ENCODE measurements at places on chromosomes 6 and 20.

DNA sequence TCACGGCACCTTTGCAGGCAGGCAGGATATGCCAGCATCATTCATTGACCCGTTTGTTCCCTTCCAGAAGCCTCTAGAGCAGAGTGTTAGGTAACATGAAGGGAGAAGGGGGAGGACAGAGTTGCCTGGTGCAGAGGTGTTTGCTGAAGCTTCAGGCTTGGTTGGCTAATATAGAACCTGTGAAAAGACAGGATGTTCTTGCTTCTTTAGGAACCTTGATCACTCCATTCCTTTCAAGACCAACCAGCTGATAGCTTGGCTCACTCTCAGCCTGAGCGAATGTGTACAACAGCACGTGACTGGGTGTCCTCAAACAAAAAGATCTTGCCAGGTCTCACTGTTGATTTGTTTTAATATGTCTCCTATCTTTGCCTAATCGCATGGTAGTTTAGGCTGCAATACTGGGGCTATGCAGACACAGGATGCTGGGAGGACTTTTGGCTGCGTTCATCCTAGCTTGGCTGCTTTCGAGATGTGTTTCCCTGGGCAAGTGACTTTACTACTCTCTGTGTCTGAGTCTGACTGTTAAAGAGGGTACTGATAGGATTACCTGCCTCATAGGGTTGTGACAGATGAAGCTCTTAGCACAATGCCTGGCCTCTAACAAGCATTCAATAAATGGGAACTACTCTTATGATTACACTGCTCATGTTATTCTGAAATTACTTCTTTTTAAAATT, 16.0 kb downstream of the SHLD1 start:
- DNase-seq: no peak

- DNase-seq: no peak
Measured at GRCh38 chr6:43735642-43736199, 34.3 kb upstream of the VEGFA start.

- no peak for DNase-seq
Measured at GRCh38 chr6:13308332-13308731, 20.0 kb downstream of the TBC1D7 start.

- no peak for DNase-seq
Measured at GRCh38 chr6:137876547-137876946, 9.5 kb downstream of the TNFAIP3 start.

GRCh38 chr6:33724102-33725023, 12.9 kb upstream of the UQCC2 start:
- DNase-seq: no peak

DNA sequence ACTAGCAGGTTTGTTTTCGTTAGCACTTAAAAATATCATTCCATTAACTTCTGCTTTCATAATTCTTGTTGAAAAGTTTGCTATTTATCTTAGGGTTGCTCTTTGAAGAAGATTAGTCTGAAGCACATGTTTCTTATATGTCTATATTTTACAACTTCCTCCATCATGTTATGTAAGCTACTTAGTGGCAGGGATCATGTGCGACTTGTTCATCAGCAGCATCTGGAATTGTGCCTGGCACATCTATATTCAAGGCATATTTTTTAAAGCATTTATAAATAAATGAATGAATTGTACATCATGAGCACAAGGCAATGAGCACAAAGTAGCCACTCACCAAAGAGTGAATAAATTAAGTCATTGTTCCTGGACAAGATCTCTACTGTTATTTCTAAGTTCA, 187.2 kb upstream of the COL21A1 start:
- no peak for DNase-seq

DNA sequence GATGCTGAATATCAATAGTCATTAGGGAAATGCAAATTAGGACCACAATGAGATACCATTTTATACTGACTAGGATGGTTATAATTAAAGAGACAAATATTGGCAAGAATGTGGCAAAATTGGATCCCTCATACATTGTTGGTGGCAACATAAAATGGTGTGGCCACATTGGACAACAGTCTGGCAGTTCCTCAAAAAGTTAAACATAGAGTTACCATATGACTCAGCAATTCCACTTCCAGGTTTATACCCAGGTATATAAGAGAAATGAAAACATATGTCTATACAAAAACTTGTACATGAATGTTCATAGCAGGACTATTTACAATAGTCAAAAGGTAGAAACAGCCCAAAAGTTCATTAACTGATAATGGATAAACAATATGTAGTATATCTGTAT, 2.0 kb upstream of the CRIP3 start:
- no peak for DNase-seq

DNA sequence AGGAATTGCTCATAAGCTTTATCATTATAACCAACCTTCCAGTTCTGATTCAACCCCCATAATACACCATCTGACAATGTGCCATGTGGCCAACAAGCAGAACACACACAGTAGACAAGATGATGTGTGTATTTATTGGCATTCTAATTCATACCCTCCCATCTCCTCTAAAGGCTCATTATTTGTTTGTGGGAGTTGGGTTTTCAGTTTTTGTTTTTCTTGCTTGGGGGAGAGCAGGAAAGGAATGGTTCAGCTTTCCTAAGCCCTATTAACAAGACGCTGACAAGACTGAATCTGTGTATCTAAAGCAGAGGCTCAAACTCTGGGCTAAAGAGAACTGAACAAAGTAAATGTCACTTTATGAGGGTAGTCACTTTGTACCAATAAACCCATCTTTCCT, 36.8 kb downstream of the EPB41L2 start:
- no peak for DNase-seq

DNA sequence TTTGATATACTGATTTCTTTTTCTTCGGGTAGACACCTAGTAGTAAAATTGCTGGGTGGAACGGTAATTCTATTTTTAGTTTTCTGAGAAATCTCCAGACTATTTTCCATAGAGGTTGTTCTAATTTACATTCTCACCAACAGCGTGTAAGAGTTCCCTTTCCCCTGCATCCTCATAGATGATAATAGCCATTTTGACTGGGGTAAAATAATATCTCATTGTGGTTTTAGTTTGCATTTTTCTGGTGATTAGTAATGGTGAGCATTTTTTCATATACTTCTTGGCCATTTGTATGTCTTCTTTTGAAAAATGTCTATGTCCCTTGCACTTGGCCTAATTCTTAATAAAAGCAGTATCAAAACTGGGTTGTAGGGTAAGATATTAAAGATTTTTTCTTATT, 148.9 kb upstream of the SIM1 start:
- peak; percentile 33 for DNase-seq

- no peak for DNase-seq
Measured at GRCh38 chr20:47818466-47818865, 33.2 kb upstream of the SULF2 start.

DNA sequence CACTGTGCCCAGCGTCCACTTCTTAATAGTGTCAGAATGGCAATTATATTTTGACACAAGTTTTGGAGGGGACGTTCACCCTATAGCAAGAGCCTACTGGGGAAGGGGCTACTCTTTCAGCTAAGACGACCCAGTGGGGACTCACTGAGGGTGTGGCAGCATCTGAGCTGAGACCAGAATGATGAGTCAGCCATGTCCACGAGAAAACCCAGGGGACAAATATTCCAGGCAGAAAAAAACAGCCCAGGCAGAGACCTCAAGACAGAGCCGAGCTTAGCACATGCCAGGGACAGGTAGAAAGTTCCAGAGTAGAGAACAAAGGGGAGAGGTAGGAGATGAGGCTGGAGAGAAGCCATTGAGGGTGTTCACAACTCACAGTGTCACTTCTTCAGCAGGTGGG, 11.2 kb downstream of the CNBD2 start:
- no peak for DNase-seq

- peak; percentile 73 for DNase-seq
Measured at GRCh38 chr6:137589067-137589848, 95.1 kb upstream of the OLIG3 start.

- DNase-seq: no peak
Measured at GRCh38 chr6:7283676-7284075, 29.3 kb downstream of the SSR1 start.

DNA sequence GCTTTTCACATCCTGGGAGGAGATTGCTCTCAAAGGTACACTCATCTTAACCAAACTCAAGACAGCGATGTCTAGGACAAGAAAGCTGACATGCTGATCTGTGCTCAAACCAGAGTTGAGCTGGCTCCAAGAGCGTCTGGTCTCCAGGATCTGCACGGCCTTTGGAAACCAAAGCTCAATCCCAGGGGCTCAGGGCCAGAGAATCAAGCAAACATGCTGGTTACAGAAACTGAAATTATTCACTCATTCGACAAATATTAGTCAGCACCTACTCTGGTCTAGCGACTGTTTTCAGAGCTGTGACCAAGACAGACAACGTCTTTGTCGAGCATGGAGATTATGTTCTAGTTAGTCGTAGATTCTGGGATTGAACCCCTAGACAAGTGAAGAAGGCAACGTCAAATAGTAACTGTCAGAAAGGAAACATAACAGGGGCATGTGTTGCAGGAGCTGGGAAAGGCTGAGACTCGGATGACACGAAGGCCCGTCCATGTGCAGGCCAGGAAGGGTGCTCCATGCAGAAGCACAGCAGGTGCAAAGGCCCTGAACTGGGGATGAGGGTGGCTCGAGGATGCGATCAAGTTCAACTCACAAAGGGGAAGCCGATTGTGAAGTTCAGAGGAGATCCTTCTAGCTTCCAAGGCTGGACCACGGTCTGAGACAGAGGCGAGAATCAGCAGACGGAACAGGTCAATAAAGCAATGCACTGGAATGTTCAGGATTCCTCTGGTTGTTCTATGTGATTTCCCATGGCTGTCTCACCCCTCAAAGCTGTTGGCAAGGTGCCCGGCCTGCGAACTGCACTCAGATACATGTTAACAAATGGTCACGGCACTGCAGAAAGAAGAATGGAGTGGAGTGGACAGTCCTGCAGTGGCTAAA, 12.5 kb upstream of the PCK1 start:
- DNase-seq: peak; percentile 56

- DNase-seq: no peak
Measured at GRCh38 chr6:154139892-154140291, 100.9 kb downstream of the OPRM1 start.

- DNase-seq: no peak
Measured at GRCh38 chr6:101832371-101832770, 438.9 kb downstream of the GRIK2 start.

DNA sequence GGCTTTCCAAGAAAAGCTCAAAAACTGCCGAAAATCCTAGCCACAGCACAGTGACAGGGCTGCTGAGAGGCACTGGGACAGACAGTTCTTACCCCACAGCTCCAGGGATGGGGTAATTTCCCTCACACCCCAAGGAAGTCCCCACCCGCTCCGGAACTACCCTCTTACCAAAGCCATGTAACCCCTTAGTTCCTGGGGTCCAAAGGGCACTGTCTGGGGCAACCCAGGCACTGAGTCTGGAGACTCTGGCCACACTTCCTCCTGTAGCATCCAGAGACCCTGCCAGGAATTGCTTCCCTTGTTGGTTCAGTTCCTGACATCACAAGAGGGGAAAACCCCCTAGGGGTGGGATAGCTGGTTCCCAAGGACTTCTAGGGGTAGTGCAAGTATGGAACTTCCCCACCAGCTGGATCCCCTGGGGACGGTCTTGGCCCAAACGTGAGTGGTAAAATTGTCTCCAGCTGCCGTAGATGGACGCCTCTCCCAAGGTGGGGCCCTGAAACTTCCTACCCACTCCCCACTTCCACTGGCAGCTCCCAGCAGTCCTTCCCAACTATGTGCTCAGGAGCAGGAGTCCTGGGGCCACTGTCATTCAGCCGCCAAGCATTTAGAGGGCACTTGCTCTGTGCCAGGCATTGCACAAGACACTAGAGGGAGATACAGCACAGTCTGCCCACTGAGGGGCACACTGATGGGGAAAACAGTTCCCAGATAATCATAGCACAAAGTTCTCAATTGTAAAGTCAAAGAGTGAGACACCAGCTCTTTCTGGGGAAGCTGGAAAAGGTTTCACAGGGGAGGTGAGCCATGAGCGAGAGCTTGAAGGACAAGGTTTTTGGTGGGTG, 17.2 kb upstream of the HCK start:
- no peak for DNase-seq

- peak; percentile 100 for DNase-seq
Measured at GRCh38 chr20:50645253-50646068, 45.9 kb downstream of the RIPOR3 start.

GRCh38 chr6:107682721-107683120, 141.4 kb downstream of the SCML4 start:
- DNase-seq: no peak

DNA sequence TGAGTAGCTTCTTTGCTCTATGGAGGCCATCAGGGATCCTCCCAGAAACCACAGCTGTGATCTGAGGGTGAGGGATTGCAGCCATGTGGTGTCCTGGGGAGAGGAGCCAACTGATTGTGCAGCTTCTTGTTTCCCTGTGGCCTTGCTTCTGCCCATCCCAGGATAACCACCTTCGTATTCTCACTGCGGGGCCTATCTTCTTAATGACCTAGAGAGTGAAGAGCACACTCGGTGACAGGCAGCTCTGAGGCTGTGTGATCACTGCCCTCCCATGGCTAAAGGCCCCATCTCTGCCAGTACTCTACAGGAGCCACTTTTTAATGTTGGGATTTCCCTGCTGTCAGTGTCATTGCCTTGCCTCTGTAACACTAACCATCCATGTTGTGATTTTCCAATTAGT, 5.3 kb upstream of the RAET1L start:
- DNase-seq: no peak

DNA sequence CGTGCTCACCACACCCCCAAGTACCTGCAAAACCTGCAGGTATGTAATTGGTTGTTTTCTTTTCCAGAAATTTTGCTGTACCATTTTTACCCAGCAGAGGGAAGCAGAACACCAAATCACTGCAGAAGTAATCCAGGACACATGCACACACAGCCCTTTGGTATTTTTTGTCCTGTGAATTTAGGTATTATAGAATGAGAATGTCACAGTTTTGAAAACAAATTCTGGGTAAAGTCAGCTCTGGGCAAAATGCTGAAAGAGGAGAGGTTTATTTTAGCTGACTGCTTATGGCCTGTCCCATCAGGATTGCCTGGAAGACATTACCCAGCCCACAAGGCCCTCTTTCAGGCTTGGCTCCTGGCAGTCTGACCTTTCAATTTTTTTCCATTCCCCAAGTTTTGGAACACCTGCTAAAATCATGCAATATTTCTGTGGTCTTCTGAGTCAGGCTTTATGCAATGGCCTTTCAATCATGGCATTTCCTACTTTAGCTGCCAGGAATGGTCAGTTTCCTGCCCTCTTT, 3.5 kb upstream of the EFHC1 start:
- DNase-seq: peak; percentile 72

GRCh38 chr6:165671222-165671768, 8.3 kb upstream of the PDE10A start:
- no peak for DNase-seq

DNA sequence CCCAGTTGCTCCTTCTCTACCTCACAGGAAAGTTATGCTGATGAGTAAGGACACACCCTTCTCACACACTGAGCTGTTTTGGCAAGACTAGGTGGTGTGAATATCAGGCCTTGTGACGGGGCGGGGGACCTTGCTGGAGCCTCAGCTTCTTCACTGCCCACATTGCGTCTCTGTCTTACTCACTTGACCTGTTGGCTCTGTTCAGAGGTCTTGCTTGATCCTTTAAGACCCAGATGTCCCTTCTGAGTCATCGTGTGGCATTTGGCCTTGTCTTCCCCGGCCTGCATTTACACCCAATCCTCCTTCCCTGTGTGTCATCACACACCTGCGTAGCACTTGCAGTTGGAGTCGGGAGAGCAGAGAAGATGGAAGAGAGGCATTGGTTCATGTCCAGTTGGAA, 8.3 kb upstream of the PRND start:
- no peak for DNase-seq
